T-helper 1 cell (primary cell): ENCODE measurements at places on chromosomes 2 and 18.

- no peak for DNase-seq
Measured at GRCh38 chr2:1717113-1717512, 27.2 kb downstream of the PXDN start.

DNA sequence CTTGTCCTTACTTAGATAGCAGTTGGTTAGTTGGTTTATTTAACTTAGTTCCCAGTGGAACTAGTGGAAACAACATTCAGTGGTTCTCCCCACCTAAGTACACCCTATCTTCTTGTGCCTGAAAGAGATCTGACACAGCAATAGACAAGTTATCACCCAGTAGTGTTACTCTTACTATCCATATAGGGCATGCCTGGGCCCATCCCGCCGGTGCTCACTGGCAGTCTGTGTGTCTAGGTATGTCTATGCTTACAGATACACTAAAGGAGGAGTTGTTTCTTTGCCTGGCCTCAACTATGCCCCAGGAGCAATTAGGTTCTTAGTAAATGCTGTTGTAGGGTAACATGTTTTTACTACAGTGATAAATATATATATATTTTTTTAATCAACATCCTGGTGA lies 12.0 kb upstream of the NRP2 start:
- no peak for DNase-seq

DNA sequence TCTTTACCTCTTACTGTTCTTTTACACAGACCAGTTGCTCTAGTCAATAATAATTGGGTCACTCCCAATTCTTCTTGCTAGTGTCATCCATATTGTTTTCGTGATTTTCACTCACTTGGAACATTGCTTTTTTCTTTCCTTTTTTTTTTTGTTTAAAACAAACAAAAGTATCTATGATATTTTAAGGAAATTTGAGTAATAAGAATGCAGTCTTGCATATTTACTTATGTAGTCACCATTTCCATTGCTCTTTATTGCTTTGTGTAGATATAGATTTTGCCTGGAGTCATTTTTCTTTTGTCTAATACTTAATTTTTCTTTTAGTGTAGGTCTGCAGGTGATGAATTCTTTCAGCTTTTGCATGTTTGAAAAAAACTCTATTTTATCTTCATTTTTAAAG lies 71.9 kb downstream of the WDR7 start:
- DNase-seq: no peak

GRCh38 chr2:10057231-10058107 lies 14.1 kb downstream of the KLF11 start:
- no peak for DNase-seq

DNA sequence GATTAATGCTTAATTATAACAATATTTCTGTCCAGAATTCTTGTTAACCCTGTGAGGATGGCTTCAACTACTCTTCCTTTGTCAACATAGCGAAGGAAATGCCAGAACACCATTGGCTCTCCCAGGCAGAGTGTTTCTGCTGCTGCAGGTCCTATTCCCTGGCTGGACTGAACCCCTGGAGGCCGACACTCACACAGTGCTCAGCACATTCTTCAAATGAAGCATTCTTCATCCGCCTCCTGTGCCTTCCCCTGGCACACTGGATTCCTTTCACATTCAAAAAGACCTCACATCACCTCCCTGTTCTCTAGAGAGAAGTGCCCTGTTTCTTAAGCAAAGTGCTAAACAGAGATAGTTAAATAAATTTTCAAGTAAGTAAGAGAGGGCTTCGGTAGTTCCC lies 187.3 kb upstream of the MSH6 start:
- DNase-seq: no peak

- no peak for DNase-seq
Measured at GRCh38 chr2:239234191-239235175, 166.3 kb downstream of the HDAC4 start.

DNA sequence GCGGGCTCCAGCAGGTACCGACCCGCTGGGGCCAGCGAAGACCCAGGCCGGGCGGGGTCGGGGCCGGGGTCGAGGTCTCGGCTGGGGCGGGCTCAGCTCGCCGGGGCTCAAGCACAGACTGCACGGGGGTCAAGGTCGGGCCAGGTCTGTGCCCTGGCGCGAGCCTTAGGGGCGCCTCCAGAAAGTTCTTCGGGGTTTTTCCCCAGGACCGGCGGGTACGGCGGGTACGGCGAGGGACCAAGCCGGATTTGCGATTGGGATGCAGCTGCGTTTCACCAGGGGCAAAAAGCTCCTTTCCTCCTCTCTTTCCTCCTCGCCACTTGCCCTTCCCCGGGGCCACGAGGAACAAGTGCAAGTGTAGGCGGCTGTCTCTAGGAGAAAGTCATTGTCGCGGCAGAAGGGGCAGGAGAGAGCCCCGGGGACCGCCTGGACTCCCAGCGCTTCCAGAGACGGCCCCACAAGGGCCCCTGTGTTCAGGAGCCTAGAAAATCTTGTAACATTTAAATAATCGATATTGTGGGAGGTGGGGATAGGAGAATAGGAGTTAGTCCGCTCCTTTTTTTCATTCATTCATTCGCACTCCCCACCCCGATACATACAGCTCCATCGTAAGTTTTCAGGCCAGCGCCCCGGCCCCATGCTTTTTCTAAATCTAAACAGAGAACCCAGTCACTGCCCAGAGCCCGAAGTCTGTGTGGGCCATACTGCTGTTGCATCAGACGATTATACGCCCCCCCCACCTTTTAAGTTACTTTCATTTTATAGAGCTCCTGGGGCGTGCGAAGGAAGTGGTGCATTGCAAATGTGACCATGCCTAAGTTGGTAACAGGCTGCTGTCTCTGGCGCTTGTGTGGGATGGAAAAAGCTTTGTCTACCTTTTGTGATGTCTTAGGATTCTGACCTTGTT lies 679 bp downstream of the PMAIP1 start:
- DNase-seq: peak; percentile 89

- DNase-seq: no peak
Measured at GRCh38 chr2:74739129-74739528, 85.1 kb downstream of the SEMA4F start.

- DNase-seq: no peak
Measured at GRCh38 chr2:134073023-134073422, 180.8 kb upstream of the MGAT5 start.

- DNase-seq: no peak
Measured at GRCh38 chr2:70718736-70719135, 49.3 kb downstream of the ADD2 start.

DNA sequence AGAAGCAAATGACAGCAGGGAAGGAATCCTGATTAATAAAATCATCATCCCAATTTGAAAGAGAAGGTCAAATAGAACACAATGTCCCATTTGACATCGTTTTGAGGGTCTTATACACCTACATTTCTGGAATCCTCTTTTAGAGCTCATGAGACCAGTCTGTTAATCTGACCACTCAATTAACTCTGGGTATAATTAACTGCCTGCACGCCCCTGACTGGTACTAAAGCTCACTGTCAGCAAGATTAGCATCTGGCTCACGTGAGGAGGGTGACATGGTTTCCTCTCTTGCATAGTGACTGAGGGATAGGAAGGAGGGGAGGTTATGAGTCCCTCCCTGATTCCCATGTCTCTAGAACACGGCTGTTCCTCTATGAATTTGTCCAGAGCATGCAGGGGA lies 124.3 kb downstream of the ICOS start:
- no peak for DNase-seq

DNA sequence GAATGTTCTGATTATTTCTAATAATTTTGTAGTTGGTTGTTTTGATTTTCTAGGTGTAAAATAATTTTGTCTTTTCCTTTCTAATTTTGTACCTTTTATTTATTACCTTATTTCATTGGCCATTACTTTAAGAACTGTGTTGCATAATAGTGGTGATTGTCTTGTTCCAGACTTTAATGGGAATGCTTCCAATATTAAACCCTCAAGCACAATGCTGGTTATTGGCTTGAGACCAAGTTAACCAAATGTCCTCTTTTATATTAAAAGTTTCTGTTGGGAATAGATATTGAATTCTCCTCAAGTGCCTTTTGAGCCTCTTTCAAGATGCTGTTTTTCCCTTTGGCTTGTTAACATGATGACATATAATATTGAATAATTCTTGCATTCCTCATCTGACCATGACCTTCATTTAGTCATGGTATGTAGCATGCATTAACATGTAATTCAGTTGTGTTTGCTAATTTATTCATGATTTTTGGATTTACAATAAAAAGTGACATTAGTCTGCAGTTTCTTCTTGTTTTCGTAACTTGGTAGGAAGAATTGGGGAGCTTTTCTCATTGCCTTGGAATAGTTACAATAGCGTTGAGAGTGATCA lies 141.7 kb downstream of the DIS3L2 start:
- DNase-seq: no peak

GRCh38 chr18:78742218-78742745 lies 237.3 kb upstream of the SALL3 start:
- no peak for DNase-seq

GRCh38 chr2:51031021-51031780 lies 731 bp downstream of the NRXN1 start:
- DNase-seq: no peak
